ENCODE measurements at places on chromosomes 3 and 15.

- no peak for DNase-seq
Observed at GRCh38 chr15:57607570-57608000, 15.9 kb downstream of the MYZAP start.

DNA sequence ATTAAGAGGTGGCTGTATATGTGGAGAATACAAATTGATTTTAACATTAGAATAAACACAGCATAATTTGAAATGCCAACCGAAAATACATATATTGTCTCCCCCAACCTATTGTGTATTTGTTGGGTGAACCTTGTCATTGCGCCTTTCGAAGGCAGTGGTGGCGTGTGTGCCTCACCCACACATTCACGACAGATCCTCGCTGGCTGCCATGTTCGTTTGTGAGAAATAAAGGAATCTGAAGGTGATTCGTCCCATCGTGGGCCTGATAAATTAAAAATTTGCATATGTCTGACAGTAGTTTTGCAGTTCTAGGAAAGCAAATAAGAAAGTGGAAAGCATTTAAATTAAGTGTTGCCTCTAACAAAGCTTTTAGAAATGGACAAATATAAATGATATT is 222.8 kb upstream of the TOPAZ1 start:
- no peak for DNase-seq

DNA sequence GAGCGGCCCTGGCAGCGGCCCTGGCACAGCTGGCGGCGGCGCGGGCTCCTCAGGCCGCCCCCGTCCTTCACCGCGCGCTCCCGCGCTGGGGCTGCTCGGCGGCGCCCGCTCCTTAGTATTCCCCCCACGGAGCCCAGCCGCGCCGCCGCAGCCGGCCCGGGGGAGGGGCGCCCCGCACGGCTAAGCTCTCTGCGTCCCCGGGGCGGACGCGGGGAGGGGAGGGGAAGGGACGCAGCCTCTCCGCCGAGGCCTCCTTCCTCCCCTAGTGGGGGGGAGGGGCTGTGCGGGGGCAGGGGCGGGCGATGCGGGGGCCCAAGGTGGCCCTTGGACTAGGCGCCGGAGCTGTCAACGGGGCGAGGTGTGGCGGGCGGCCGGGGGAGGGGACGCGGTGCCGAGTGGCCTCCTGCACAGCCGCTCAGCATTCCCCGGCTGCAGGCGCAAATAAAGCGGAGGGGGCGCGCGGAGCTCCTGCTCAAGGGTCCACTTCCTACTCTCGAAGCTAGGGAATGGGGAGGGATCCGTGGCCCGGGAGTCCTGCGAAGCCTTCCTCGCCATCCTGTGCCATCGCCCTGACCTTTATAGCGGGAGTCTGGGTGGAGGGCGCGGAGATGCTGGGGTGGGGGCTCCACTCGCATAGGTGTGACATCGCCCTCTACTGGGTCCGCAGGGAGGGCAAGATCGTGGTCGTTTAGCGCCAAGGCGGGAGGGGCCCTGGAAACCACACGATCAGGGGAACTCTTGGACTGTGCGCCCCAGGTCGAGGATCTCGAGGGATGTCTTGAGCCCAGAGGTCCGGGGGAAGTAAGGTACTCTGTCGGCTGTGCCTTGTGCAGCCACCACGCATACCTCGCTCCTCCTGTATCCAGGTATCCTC is 22.2 kb downstream of the EPHB3 start:
- DNase-seq: no peak

GRCh38 chr3:38128303-38128655 is 8.6 kb downstream of the ACAA1 start:
- no peak for DNase-seq

GRCh38 chr3:107525644-107526305 is 3.0 kb downstream of the BBX start:
- no peak for DNase-seq

GRCh38 chr15:82901114-82901805 is 51.3 kb downstream of the HOMER2 start:
- no peak for DNase-seq

- no peak for DNase-seq
Observed at GRCh38 chr3:186258968-186259367, 103.1 kb downstream of the DGKG start.

- DNase-seq: no peak
Observed at GRCh38 chr15:30997270-30997669, 5.8 kb upstream of the MTMR10 start.

DNA sequence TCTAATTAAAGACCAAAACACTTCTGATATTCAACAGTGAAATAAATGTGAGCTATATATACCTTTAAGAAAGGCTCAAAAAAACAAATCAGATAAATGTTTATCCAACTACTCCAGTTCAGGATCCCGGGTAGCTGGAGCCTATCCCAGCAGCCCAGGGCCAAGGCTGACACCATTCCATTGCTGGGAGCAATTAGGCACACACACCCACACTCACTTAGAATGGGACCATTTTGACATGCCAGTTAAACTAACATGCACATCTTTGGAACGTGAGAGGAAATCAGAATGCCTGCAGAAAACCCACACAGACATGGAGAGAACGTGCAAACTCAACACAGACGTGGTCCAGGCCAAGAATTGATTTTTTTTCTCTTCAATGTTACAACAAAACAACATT is 30.0 kb upstream of the PLSCR4 start:
- no peak for DNase-seq

- no peak for DNase-seq
Observed at GRCh38 chr15:83413054-83413719, 34.0 kb upstream of the SH3GL3 start.

DNA sequence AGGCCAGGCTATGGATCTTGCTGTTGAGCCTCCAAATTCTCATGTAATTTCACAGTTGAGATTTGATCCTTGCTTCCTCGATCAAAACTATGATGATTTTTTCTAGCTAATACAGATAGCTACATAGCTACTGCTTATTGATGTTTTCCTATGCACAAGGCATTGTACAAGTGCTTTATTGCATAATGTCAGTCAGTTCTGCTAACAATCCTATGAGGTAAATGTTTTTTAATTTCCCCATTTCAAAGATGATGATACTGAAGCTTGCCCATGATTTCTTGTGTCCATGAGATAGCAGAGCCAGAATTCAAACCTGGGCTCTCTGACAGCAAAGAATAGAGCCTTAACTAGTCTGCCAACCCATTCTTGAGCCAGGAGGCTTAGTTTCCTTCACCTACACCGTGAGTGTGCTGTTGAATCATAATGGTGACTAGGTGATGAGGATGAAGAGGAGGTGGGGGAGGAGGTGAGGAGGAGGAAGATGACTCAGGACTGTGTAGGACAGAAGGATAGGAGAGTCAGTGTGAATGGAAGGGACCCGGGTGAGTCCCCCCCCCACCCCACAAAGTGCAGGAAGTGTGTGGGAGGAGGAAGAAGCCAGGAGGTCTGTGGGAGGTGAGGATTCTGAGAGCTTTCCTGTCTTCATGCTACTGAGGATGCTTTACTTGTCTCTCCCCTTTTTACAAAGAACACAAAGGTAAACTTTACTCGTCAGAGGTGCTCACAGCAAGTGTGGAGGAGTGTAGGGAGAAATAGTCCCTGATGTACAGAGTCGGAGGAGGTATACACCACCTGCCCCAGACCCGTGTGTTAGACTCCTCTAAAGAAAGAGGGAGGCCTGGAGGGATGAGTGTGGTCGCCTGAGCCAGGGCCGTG is 3.6 kb downstream of the TAGLN3 start:
- DNase-seq: no peak

GRCh38 chr3:183220828-183221227 is 32.2 kb upstream of the B3GNT5 start:
- no peak for DNase-seq

DNA sequence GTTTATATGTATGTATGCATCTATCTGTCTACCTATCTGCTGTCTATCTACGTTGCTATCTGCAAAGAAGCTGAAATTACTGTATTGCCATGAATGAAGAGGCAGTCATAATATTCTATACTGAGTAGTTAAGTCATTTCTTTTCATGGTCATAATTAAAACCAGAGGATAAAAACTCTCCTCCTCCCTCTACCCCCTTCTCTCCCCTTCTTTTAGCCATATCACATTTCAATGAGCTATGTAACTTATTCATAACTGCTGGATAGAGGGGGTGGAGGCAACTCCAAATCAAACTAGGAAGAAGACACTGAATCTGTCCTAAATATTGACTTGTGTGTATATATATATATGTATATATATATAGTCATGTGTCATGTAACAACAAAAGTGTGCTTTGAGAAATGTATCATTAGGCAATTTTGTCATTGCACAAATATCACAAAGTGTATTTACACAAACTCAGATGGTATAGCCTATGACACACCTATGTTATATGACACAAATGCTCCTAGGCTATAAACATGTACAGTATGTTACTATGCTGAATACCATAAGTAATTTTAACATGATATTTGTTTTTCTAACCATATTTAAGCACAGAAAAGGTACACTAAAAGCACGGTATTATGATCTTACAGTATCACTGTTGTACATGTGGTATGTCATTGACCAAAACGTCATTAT is 229.7 kb upstream of the KCNMB2 start:
- DNase-seq: no peak

DNA sequence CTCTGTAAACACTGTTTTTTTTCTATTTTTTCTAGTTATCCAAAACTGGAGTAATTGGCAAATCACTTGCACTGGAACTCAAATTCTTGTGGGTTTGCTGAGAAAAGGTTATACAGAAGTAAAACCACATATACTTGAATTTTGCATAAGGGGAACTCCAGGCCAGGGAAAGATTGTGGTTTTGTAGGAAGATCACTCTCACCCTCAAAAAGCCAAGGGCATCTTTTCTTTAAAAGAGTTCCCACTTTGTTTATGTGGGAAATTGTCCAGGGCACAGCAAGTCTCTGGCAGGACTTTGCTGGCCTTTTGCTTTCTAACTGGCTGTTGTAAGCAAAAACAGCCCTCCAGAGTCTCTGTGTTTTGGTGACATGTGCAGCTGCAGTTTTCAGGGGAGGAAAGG is 340.3 kb upstream of the RBMS3 start:
- no peak for DNase-seq

DNA sequence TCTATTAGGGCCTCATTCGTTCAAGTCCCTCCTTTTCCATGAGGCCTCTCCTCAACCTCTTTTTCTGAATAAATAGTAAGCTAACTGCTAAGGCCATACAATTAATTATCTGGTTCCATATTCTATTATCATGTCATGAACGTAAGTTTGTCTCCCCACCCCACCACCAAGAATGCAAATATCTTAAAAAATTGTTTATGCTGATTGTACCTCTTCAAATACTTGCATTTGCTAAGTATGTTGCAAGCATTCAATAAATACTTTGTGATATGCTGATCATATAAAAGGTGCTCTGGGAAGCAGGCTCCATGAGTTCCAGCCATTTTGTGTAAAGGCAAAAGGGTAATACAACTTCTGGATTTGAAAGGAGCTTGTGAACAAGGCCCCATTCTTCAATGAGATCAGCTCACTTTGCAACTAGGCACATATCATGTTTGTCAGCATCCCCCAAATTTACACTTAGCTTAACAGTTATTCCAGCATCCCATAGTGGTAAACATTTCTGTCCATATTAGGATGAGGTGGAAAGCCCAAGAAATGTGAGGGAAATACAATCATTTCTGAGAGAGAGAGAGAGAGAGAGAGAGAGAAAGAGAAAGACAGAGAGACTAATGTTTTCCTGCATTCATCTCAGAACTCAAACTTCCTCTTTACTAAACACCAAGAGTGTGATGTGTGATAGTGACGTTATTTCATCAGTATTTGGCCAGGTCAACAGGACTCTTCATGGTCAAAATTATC is 33.2 kb downstream of the SLC12A8 start:
- DNase-seq: no peak

DNA sequence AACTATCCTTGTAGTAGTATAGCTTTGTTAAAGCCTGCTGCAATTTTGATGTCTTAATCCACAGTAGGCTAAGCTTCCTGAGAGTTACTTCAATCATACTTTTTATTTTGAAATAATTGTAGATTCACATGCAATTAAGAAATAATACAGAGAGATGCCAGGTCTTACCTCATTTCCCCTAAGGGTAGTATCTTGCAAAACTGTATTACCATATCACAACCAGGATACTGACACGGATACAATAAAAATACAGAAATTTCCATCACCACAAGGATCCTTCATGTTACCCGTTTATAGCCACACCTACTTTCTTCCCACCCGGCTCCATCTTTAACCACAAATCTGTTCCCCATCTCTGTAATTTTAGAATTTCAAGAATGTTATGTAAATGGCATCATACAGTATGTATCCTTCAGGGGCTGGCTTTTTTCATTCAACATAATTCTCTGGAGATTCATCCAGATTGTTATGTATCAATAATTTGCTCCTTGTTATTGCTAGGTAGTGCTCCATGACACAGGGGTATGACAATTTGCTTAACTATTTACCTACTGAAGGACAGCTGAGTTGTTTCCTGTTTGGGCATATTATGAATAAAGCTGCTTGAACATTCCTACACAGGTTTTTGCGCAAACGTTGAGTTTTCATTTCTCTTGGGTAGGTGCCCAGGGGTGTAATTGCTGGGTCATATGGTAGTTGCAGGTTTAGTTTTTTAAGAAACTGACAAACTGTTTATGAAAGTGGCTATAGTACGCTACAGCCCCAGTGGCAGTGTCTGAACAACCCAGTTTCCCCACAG is 21.6 kb downstream of the BDH1 start:
- no peak for DNase-seq
